ENCODE measurements at places on chromosomes 7 and 10.

DNA sequence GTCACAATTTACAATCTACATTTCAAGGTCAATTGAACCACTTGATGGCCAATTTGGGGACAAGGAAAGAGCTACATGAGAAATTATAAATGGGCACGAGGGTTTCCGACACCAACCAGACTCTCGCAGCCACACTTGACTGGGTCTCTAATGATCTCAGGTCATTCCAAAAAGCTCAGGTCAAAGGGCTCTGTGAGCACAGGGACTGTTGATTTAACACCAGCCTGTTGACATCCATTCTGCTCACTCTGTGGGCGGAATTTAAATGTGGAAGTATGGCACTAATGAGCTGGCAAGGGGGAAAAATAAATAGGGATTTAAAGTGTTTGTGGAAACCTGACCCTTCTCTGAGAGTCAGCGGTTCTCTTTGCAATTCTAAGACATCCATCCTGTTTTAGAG is 810.7 kb upstream of the AUTS2 start:
- DNase-seq = no peak

GRCh38 chr7:134104166-134104565 is 23.0 kb upstream of the LRGUK start:
- DNase-seq = no peak

GRCh38 chr10:52027055-52027705 is 286.9 kb upstream of the DKK1 start:
- no peak for DNase-seq

DNA sequence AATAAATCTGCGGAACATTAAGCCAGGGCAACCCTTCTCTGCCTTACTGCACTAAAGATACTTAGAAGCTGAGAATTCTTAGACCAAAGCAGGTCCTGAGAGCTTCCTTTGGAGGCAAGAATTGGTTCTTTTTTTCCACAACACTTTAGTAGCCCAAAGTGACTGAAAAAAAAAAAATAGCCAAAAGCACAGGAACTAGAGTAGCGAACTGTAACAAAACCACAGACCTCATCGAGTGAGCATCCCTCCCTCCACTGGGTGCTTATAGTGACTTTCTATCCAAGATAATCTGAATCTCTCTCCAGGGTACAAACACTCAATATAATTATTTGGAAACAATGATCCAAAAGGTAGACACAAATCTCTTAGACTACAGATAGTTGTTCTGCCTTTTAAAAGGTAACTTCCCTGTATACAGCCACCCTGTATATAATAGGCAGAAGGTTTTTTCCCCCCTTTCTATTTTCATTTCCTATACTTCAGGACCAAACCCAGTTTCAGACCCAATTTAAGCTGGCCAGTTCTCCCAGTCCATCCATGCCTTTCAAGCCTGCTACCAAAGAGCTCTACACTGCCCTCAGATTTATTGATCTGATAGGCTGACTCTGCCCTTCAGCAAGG is 31.6 kb upstream of the KCNIP2 start:
- DNase-seq = no peak

DNA sequence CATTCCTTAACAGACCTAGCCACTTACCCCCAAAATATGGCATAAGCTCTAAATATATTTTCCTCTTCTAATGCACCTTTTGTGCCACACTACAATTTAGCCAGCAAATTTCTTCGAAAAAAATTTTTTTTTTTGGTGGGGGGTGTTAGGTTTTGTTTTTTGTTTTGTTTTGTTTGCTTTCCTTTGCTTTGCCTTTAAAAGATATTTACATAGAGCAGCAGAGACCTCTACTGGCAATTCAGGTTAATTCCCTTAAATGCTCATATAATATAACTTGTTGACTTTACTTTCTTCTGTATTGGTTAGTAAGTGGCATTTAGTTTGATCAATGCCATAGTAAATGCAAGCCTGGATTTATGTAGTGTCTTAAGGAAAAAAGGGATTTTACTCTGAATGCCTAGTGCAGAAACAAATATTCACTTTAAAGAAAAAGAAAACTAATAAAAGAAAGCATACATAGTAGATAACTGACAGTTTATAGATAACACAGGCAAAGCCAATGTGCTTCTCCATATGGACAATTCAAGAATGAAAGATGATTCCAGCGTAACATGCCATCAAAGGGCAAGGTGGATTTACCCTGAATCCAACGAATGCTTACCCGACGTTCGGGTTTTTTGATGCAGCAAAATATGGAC is 1250.6 kb downstream of the GATA3 start:
- no peak for DNase-seq

DNA sequence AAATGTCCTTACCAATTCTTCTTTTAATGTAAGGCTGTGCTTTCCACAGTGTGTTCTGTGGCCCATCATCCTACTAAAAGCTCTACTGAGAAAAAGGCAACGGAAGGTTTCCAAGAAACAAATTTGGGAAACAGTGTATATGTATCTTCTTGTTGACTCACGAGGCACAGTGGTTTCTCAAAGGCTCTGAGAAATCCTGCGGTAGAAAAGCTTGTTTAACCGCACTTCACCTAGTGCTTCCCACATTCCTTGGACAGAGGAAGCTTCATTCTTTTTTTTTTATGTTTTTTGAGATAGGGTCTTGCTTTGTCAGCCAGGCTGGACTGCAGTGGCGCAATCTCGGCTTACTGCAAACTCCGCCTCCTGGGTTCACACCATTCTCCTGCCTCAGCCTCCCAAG is 84.5 kb downstream of the TACC2 start:
- DNase-seq = no peak
